ENCODE measurements at places on chromosomes 2 and 18.

- DNase-seq: no peak
These were observed 12.0 kb upstream of the MC5R start for GRCh38 chr18:13811993-13812392.

DNA sequence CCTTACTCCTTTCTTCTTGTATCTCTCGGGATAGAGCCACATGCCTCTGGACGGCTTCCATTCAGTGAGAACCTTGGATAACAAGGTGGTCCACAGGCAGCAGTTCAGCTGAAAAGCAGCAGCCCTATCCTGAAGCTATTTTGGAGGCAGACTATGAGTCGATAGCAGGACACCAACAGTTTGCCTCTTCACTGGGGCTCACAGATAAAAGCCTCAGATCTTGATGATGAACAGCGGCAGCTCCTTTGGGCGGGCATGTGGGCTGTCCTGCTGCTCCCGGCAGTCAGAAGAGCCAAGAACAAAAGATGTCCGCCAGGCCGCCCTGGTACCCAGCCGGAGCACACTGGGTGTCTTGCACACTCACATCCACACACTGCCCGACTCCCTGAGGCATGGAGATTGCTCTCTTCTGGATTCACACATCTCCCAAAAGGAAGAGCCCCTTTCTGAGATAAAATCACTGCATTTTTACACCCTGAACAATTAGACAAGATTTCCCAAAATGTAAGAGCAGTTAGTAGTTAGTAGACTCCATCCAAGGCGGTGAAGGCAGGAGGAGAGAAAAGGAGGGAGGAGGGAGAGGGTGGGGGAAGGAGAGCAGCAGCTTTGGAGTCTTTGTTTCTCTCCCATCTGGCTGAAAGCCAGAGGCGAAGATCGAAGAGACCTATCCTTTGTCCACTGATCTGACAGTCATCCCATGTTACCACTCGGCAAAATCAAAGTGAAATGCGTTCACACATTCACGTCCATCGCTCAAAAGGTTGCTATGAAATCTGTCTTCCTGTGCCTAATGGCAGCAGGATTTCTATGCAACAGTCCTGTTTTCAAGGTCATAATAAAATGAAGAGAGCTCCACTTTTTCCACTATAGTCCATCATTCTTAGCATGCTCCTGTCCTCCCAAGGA lies 90.1 kb upstream of the KLF7 start:
- DNase-seq: no peak

- no peak for DNase-seq
These were observed 285.9 kb downstream of the EIPR1 start for GRCh38 chr2:3091696-3092095.

DNA sequence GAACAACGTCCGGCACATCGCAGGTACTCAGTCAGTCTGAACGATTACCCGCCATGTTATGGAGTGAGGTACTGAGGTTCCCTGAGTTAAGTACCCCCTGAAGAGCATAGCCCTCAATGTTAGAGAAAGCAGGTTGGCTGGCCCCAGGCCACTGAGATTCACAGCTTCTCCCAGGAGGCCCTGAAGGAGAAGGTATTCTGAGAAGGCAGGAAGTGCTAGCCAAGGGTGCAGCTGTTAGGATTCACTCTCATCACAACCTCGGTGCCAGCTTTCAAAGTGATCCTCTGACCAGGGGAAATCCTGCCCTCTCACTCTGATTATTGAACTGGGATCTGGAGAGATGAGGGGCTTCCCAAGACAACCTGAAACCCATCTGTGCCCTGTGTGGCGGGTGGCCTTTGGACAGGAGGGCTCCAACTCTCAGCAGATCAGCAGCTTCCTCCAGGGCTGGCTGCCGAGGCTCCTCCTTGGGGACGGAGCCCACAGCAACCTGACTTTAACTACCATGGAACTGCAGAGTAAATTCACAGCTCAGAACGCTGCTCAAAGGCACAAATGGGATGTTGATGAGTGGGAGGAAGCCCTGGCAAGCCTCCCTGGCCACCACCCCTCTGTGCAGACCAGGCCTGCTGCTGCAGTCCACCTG lies 7.8 kb downstream of the EHD3 start:
- no peak for DNase-seq

- no peak for DNase-seq
These were observed 20.8 kb downstream of the APCDD1 start for GRCh38 chr18:10475276-10475653.

DNA sequence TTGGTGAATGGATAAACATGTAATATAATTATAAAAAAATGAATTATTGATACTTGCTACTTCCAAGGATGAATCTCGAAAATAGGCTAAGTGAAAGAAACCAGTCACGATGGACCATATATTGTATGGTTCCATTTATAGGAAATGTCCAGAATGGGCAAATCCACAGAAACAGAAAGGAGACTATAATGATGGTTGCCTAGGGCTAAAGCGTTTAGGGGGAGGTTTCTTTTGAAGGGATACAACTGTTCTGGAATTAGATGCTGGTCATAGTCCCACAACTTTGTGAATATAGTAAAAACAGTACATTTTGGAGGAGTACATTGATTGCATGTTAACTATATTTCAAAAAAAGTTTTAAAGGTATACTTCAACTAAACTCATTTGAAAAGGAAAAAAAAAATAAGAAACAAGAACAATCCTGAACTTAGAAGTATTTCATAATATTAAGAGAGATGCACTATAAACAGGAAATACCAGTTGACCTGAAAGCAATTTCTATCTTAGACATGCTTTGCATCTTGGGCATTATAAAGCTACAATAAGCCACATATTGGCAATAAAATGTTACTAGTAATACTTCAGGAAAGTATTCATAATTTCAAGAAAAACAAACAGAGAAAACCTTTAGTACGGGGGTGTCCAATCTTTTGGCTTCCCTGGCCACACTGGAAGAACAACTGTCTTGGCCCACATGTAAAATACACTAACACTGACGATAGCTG lies 130.0 kb downstream of the C2orf74 start:
- no peak for DNase-seq

DNA sequence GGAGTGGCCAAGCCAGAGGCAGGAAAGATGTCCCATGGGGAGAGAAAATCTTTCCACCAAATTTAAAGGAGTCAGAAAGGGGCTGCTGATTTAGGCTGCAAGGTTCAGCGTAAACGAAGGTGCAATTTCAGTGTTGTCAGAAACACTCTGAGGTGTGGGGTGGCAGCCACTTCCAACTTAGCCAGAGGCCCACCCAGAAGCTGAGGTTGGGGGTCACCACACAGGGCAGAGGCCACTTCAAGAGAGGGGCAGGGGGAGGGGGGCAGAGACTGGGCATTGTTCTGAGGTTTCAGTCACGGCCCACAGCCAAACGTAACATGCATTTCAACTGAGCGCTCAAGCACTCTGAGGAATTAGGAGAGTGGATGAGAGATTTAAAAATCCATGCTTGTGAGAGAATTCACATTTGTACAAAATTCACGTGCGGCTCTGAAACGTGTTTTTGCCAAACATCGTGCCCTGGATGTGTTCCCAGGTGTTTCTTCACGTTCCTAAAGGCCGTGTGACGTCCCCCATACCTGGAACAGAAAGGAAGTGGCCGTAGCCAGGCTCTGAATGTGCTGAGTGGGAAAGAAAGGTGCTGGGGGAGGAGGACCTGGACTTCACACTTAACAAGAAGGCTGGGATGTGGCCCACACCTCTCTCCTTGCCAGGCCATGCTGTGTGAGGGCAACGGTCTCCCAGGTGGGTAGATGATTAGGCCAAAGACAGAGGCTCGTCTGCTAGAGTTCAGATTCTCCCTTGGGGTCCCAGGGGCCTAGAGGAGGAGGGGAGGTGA lies 19.5 kb upstream of the BOK start:
- DNase-seq: no peak

DNA sequence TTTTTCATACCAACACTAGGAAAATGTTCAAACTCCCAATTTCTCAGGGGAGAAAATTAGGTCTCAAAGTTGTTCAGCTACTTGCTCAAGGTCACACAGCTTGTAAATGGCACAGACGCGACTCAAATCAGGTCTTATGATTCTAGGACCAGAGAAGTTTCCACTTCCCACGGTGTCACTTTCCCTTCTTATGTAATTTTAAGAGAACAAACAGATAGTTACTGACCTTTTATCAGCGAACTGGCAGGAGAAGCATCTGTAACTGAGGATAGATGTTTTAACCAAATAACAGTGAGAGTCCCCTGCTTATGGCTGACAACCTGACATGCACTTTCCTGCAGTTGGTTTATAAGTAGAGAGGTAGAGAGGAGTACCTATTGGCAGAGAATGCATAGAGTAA lies 2.1 kb upstream of the KCNJ3 start:
- DNase-seq: no peak

Data from suprapubic skin (tissue), 4 donors.